Cortex of kidney (tissue), 1 donor: ENCODE measurements at places on chromosomes 7 and 10.

DNA sequence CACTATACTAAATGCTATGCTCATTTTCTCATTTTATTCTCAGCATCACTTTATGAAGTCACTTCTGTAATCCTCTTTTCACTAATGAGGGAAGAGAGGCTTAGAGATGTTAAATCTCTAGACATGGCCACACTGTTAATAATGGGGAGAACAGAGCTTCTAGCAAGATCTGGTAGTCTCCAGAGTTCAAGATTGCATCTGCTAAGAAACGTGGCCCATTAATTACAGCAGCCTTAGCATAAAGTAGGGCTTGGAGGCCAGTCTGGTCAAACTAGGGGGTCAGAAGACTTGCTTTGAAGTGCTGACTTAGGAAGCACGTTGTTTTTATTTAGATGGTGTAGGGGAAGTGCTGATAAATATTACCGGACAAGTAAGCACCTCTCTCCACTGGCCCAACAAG lies 29.3 kb downstream of the ARL4A start:
- no peak for DNase-seq

GRCh38 chr7:80440883-80441282 lies 71.0 kb downstream of the GNAT3 start:
- no peak for DNase-seq

DNA sequence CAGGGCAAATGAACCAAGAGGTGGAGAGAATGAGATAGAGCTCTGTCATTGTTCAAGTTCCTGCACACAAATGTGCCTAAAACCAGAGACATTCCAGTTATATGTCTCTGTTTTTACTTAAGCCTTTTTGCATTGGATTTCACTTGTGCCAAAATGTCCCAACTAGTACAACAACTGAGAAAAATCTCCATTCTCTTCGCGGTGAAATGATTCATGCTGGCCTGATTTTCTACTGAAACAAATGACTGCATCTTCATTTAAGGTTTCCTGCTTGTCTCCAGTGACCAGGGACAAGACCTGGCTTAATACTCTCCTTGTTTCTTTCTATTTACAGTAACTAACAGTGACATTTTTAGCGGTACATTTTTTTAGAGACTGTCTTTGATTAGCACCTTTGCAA lies 714.9 kb downstream of the KCNMA1 start:
- no peak for DNase-seq

DNA sequence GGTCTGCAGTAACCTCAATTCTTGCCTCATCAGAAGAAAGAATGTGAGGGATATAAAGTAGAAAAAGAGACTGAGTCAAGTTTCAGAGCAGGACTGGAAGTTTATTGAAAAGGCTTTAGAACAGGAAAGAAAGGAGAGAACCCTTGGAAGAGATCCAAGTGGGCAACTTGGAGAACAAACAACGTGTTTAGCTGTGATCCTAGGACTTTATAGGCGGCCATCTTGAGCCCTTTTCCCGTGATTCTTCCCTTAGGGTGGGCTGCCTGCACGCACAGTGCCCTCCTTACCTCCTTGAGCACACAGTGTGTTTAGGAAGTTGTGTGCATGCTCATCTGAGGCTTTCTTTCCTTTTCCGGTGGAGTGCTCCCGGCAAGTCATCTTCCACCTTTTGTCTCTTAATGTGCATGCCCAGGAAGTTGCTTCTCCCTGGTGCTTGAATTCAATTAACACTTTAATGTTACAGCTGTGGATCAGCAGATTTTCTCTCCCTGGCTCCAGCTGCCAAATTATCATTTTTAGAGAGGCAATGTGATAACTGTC lies 59.8 kb downstream of the ENTPD1 start:
- DNase-seq = no peak

DNA sequence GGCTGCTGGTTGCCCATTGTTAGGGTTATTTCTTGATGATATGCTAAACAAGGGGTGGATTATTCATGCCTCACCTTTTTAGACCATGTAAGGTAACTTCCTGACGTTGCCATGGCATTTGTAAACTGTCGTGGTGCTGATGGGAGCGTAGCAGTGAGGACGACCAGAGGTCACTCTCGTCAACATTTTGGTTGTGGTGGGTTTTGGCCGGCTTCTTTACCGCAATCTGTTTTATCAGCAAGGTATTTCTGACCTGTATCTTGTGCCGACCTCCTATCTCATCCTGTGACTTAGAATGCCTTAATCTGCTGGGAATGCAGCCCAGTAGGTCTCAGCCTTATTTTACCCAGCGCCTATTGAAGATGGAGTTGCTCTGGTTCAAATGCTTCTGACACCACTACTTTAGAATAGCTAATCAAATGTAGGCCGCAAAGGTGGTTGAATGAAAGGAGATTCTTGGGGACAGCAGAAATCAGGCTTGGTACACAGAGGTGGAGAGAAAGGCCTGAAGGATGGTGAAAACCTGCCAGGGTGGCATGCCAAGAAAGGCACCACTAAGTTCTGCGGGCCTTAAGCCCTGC lies 17.9 kb upstream of the SMO start:
- DNase-seq = no peak

GRCh38 chr10:100509241-100509840 lies 10.3 kb downstream of the SEC31B start:
- DNase-seq = no peak

GRCh38 chr7:119720541-119720940 lies 552.4 kb upstream of the KCND2 start:
- no peak for DNase-seq

GRCh38 chr7:142030294-142030693 lies 34.6 kb downstream of the MGAM start:
- DNase-seq = no peak

DNA sequence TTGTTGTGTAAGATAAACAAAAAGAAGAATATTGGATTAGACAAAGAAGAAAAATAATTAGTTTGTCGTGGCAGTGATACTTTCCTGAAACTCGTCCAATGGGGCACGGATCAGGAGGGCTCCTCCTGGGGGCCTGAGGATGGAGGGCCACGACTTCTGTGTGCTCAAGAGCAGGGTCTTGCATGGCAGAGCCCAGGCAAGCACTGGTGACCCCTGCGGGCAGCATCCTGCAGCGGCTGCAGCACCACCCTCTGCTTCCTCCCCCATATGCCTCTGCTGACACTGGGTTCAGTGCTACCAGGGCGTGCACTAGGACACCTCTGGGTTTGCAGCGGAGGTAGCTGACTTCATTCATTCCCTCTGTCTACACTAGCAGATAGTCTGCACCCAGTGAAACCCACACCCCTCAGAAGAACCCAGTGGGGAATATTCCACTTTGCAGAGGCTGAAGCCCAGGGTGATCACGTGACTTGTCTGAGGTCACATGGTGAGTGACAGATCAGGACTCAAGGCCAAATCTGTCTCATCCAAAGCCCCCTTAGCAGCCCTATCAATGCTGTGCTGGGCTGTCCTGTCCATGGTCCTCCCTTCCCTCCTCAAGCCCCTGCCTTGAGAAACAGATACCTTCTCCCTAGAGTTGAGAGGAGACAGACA lies 375.5 kb downstream of the TCERG1L start:
- DNase-seq = no peak

DNA sequence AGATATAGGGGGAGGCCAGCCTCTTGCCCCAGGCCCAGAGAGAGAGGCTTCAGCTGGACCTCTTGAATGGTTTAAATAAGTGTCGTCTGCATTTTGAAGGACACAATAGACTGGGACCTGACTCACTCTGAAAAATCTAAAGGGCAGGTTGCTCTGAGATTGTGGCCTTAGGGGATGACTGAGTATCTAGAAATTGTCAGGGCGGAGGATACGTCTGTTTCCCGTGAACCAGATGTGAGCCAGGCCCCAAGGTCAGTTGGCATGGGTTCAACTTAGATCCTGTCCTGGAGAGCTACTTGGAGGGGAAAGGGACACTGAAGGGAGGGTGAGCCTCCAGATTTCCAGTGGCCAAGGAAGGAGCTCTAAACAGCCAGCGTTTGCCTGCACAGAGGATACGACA lies 110.2 kb downstream of the CHN2 start:
- no peak for DNase-seq

- no peak for DNase-seq
Observed at GRCh38 chr7:102974366-102975236, 61.8 kb downstream of the LRRC17 start.

DNA sequence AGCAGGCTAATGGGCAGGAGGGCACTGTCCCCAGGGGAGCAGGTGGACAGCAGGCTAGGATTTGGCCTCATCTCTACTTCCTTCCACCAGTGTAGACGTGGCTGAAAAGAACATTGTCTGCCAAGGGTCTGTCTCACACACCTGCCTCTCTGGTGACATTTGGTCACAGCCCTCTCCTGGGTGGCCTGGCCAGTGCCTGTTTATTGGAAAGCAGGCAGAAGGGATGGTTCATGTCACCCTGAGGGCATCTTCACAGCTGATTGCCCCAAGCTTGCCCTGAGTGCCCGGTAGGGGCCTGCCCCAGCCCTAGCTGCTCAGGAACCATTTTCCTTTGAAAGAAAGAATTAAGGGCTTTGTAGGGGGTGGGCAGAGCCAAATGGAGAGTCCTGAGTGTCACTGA lies 138.7 kb downstream of the C10orf105 start:
- no peak for DNase-seq

GRCh38 chr10:71382757-71383156 lies 14.0 kb upstream of the CDH23 start:
- no peak for DNase-seq

DNA sequence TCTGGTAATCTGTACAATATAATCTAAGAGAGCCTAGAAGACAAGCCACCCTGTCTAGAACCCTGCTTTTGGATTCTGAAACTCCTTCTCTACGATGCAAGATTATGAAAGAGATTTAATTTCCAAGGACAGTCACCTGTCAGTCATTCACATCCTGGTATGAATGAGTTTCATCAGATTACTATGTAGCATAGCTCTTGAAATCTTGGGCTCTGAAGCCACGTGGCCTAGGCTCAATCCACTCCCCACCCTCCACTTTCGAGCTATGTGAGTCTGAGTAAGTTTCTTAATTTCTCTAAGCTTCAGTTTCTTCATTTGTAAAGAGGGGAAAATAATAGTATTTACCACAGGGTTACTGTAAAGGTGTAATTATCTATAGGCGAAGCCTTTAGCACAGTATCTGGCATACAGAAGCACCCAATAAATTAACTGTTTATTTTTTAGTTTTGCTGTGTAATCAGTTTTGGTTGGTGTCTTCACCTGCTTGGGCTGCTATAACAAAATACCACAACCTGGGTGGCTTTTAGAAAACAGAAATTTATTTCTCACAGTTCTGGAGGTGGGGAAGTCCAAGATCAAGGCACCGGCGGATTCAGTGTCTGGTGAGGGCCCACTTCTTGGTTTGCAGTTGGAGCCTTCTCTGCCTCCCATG lies 71.3 kb downstream of the MYOF start:
- no peak for DNase-seq

- no peak for DNase-seq
Observed at GRCh38 chr10:58512491-58513187, at the start of gene BICC1. TSS of gene BICC1 (plus strand) at chr10:58512872. CDS start at chr10:58513144, 272 bp downstream.

GRCh38 chr7:83096065-83096580 lies 66.6 kb downstream of the PCLO start:
- no peak for DNase-seq

- DNase-seq = no peak
Observed at GRCh38 chr10:14412624-14413023, 81.9 kb upstream of the FRMD4A start.

DNA sequence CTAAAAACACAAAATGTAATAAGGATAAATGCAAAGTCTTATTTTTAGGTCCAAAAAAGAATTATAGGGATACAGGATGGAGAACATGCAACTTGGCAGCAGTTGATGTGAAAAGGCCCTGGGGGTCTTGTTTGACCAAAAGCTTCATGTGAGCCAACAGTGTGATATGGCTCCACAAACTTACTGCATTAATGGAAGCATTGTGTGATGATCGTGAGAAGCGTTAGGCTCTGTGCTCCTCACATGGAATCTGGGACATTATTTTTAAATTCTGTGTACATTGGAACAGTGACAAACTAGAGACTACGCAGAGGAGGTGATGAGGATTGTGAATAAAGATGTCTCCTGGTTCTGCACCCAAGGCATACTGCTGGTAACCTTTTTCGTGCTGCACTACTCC lies 39.1 kb upstream of the CALD1 start:
- no peak for DNase-seq

- no peak for DNase-seq
Observed at GRCh38 chr10:72039377-72039776, 49.0 kb downstream of the SPOCK2 start.

DNA sequence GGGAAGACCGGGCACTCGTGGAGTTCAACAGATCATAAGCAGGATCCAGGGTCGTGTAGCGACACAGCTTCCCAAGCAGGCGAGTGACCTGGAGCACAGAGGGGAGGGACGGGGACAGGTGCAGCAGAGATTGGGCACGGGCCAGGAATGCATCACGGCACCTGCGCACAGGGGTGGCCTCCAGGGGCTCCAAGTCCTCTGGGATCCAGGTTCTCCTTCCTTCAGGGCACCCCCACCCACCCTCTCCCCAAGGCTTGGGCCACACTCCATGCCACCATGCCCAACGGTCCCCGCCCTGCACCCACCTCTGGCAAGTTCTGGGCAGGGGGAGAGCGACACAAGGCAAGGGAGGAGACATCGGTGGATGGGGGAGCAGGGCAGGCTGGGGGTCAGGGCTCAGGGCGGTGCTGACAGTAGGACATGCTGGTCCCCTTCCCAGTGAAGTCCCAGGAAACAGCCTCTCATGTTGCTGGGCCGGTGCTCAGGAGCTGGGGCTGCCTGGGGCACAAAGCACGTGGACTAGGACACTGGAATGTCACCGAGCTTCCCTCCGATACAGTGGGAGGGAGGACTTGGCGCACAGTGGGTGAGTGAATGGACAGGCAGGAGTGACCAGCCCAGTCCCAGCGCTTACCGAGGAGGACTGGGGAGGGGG lies 597.3 kb downstream of the PTPRN2 start:
- no peak for DNase-seq

DNA sequence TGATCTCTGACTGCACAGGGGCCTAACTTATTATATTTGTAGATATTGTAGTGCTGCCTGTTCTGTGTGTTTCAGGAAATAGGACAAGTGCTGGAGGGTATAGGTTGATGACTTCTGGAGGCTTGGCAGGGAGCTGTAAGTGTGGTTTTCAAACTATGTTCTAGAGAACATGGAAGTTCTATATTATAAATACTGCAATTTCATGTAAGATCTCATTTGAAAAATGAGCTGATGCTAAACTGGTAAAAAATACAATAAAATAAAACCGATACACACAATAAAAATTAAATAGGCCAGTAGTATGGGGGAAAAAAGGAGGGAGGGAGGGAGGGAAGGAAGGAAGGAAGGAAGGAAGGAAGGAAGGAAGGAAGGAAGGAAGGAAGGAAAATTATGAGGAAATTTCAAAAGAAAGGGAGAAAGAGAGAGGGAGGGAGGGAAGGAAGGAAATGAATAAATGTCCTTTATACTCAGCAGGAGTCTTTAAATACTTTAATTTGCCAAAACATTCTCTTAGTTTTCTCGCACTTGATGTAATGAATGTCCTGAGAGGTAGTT lies 181.3 kb downstream of the KIAA1217 start:
- DNase-seq = no peak

DNA sequence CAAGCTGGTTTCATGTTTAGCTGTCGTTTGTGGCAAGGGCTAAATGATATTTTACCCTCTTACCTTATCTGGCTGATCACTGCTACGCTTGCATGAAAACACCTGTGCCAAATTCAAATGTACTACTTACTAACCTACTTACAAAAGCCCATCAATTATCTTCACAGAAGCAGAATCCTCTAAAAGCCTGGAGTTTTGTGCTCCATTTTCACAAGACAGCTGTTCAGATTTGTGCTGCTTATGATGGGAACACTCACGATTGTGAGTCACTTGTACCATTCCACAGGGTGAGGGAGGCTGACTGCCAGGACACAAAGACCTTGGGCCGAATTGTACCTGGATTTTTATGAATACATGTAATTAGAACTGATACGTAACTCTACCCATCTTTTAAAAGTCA lies 245.0 kb upstream of the NPY start:
- DNase-seq = no peak

GRCh38 chr10:6017781-6018354 lies 40.5 kb upstream of the IL15RA start:
- DNase-seq = no peak
